Hepatocyte (in vitro differentiated cells): ENCODE measurements at places on chromosomes 11 and 22.

GRCh38 chr11:119185981-119186634 lies 833 bp downstream of the NHERF4 start:
- DNase-seq = no peak

DNA sequence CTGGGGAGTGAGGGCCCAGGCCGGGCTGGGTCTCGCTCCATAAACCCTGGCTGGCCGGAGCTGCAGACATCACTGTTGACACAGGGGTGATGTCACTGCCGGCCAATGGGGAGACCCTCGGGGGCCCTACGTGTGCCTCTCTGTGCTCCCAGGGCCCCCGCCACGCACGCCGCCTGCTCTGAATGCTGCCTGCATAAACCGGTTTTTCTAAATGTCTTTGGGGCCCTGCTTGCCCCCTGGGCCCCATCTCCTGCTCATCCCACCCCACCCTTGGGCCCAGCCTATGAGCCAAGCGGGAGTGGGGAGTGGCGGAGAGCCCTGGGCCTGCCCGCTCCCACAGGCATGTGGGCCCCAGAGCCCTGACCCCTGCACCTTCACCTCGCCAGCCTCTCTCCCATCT lies 7.7 kb downstream of the H19 start:
- DNase-seq = no peak

GRCh38 chr11:15370495-15371147 lies 255.9 kb downstream of the INSC start:
- no peak for DNase-seq

GRCh38 chr11:911031-911889 lies 650 bp upstream of the CHID1 start:
- peak; percentile 62 for DNase-seq

- no peak for DNase-seq
These were observed 111.0 kb downstream of the RAB38 start for GRCh38 chr11:88064097-88064705.

- no peak for DNase-seq
These were observed 1.6 kb downstream of the TCP11L1 start for GRCh38 chr11:33040862-33041453.

DNA sequence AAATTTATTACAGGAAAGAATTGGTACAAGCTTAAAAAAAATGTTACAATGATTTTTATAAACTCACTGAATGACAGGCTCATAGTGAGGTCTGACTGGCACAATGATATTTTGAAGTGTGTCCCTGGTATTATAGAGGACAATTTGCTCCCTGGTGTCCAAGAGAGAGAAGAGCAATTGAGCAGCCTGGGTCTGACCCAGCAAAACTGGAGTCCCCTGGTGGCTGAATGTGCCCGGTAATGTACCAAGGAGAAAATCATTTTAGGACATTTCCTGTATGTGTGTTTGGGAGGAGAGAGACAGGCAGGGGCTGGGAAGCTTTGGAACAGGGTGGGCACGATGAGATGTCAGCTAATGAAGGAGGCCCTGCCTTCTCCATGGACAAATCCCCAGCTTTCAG lies 125.3 kb downstream of the APOL5 start:
- DNase-seq = peak; percentile 32

DNA sequence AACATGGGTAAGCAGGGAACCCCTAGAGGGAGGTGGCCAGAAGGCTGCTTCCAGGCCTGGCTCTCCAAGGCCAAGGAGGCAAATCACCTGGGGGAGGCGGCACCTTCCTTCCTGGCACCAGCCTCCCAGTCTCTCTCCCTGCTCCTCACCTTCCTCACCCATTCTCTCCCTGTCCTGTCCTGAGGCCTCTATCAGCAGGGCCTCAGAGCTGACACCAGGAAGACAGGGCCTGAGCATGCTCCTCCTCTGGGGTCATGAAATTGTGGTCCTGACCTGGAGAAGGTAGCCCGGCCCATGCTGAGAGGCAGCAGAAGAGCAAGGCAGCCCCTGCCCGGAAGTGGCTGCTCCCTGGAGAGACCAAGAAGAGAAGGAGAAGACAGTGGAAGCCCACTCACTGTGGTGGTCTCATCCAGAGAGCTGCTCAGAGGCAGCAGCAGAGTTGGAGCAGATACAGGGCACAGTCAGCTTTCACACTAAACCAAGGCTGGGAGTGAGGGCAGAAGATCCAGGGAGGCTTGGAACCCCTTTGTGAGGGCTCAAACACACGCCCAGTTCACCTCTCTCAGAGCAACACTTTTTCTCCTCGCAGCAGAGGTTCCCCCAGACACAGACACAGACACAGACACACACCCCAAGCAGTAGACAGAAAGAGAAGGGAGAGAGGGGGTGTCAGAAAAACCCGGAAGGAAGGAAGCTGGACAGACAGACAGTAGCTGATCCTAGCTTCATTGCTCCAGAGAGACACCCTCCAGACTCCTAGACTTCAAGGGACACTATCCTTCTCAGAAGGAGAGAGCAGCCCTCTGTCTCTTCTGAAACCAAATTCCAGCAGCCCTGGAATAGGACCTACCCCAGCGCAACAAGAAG lies 1.8 kb downstream of the BCL9L start:
- peak; percentile 28 for DNase-seq

GRCh38 chr11:62001450-62002191 lies 34.2 kb upstream of the FTH1 start:
- DNase-seq = peak; percentile 58

GRCh38 chr22:18035751-18036150 lies 11.4 kb upstream of the MICAL3 start:
- peak; percentile 60 for DNase-seq

GRCh38 chr11:44398266-44399030 lies 88.5 kb upstream of the ALX4 start:
- DNase-seq = no peak

- no peak for DNase-seq
These were observed 110.2 kb downstream of the ST3GAL4 start for GRCh38 chr11:126465573-126466188.

DNA sequence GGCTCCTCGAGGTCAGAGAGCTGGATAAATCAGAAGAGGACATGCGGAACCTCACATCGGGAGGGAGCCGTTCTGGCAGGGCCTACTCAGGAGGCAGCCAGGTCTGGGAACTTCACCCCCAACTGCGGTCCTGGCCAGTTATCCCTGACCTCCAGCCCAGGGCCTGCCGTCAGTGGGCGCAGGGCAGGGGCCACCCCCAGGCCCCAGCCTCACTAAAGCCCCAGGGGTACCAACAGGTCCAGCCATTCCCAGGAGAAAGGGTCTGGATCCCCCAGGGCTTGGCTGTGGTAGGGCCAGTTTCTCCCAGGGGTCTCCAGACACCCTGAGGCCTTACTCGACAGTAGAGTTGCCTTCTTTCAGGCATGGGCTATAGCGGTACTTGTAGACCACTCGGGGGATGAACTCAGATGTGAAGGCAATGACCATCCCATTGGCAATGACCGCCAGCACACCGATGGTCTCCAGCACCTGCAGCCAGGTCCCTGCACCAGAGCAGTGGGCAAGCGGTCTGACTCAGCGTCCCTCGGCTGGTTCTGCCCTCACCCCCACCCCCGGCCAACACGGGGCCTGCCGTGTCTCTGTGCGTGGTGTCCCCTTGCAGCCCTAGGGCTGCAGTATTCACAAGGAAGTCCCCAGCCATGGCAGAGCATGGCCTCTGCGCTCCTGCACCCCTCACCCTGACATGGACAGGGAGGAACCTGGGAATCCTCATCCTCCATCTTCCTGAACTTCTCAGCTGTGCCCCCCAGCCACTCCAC lies 4.6 kb upstream of the SIGIRR start:
- DNase-seq = no peak

GRCh38 chr11:21625982-21626381 lies 566.9 kb upstream of the ANO5 start:
- no peak for DNase-seq

- no peak for DNase-seq
These were observed 3.8 kb upstream of the TMEM123 start for GRCh38 chr11:102456381-102456780.

- no peak for DNase-seq
These were observed 142.1 kb upstream of the B3GAT1 start for GRCh38 chr11:134554106-134554505.

DNA sequence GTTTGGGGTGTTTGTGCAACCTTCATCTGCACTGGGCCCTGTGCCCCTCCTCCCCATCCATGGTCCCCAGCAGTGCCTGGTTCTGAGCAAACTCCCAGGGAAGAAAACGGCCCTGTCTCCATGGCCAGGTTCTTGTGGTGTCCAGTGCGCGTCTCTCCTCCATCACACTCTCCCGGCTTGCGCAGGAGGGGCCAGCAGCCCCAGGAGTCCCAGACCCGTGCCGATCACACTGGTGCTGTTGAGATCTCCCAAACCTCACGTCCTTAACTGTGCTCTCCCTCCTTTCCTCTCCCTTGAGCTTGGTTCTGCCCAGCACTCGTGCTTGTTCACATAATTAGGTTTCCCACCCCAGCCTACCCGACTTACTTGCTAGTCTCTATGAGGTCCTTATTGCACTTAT lies 10.9 kb upstream of the GRK2 start:
- DNase-seq = no peak

DNA sequence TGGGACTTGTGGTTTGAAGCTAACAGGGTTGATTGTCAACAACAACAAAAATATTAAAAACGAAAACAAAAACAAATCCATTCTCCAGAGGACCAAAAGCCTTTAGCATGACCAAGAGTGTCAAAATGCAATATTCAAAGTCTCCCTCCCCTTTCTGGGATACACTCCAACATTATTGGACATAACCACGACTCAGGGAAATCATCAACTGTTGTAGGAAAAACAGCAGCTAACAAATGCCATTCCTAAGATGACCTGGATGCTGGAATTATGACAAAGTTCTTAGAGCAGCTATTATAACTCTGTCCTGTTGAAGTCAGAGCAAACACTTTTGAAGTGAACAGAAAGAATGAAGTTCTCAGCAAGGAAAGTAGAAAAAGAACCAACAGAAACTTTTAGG lies 143.0 kb downstream of the TMEM135 start:
- DNase-seq = no peak

DNA sequence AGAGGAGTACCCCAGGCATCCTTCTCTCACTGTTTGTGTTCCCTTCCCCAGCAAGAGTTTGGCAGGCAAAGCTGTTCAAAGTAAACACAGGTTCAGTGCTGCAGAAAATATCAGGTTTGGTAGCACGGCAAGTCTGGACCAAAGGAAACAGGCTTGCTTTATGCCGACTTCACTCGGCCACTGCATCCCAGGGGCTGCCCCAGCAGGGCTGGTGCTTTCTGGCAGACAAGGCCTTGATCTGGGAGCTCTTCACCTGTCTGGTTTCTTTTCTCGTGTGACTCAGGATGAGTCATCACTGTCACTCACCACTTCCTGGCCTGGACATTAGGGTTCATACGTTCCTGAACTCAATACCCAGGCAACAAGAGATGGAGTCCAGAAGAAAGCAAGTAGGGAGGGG lies 52.6 kb upstream of the NAV2 start:
- peak; percentile 67 for DNase-seq

DNA sequence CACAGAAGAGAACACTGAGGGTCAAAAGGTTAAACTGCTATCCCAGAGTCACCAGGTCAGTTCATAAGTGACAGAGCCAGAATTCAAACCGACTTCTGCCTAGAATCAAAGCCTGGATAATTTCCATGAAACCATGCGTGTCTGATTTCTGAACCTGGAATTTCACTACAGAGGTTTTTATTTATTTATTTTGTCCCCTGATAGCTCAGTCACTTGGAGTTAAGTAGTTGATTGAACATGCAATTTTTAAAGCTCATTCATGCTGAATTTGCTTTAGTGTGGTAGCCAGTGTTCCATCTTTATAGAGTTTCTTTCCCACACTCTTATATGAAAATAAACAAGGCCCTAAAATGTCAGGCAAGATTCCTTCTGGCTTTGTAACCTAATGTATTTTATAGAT lies 93.2 kb downstream of the NAV2 start:
- no peak for DNase-seq

DNA sequence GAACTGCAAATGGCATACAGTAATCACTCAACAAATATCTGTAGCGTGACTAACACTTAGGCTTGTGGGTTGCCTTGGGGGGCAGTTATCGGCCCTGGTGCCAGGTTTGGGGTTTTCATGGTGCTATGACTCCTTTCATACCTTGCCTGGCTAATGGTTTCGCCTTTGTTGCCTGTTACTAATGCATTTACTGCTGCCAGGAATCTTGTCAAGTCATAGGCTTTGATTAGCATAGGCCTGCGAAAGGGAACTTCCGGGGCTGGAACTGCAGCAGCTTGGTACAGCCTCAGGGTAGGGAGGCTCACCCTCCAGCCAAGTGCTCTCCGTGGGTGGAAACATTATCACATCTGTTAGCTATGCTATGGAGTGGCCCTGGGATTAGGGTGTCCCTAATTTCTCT lies 13.2 kb downstream of the SLC25A18 start:
- no peak for DNase-seq

DNA sequence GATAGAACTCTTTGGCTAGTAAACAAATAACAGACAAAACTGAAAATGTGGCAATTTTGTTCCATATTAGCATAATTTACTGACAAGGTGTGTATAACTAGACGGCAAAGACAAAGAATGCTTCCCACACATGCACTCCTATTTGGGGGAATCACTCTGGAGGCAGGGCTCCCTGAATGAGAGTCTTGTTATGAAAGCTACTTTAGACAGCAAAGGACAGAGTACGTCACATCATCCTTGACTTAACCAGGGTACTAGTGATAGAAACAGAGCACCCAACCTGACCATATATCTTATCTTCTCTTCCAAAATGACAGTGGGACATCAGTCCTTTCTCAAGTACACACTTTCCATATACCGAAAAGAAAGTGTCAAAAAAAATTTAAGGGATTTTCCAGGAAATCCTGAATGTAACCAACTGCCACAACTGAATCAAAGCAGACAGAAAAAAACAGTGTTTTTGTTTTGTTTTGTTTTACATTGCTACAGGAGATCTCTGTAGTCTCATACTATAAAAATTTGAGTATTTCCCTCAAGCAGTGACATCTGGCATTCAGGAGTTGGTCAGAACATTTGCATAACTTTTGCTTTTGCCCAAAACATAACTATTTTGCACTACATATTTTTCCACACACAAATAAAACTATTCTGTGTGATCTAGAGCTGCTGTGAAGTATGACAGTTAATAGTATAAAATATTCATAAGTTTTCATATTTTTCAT lies 98.9 kb downstream of the ARHGAP20 start:
- DNase-seq = no peak

GRCh38 chr11:69603111-69603836 lies 37.7 kb upstream of the CCND1 start:
- DNase-seq = no peak

DNA sequence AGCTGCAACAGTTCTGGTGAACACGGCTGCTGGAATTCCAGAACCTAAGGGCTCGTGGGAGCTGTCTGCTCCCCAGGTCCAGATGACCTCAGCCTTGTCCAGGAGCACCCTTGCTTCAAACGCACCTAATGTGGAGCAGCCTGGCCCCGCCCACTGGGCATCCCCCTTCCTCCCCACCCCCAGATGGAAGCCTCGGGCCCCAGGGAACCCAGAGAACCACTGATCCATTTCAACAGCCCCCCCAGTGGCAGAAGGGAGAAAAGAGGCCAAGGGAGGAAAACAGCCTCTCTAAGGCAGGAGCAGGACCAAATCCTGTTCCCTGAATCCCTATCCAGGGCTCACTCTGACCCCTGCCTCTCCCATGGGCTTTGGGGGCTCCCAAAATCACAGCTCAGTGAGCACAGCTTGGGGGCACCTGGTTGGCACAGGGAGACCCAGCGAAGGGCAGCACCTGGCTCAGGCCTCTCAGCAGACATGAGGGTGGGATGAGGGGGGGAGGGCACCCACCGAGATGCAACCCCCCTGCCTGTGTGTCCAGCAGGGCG lies 1.2 kb downstream of the CYTH4 start:
- DNase-seq = no peak

GRCh38 chr11:119315131-119316015 lies 1.6 kb downstream of the MCAM start:
- no peak for DNase-seq

- no peak for DNase-seq
These were observed 13.5 kb downstream of the FBLN1 start for GRCh38 chr22:45516163-45516562.
